ENCODE measurements at places on chromosomes 1 and 21. TPM values are rescaled to one million over a fixed set of nuclear protein-coding genes. Genes with fewer than 3 reads are reported as not detected.

The SYCP1 gene
- total RNA-seq: not detected

The NFIA gene
- 83.2 TPM for total RNA-seq

DNA sequence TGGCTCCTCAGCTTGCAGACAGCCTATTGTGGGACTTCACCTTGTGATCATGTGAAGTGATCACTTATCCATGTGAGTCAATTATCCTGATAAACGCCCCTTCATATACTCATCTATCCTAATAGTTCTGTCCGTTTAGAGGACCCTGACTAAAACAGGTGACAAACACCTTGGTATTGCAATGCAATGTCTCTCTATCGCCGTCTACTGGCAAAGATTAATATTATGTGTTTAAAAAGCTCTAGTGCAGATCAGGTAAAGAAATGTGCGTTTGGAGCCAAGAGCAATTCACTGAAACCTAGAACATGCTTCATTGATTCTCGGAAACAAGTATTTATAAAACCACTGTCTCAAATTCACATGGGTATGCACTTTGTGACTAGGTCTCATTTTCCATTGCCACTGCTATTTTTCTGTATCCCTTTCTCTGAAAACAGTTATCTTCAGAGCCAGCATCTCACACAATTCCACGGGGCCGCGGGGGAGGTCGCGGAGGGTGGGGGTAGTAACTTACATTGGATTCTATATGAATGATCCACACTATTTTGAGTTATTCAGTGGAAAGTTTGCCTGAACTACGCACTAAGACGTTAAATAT lies 554.6 kb upstream of the NCAM2 start:
- no peaks in the 10 kb centered on the region for H3K27me3 ChIP-seq
- no peaks in the 10 kb centered on the region for H3K4me1 ChIP-seq
- H3K36me3 ChIP-seq: no peaks in the 10 kb centered on the region
- no peak for DNase-seq
- no peak overlapping the region for H3K27ac ChIP-seq

The CFAP74 gene
- 2.8 TPM for total RNA-seq

DNA sequence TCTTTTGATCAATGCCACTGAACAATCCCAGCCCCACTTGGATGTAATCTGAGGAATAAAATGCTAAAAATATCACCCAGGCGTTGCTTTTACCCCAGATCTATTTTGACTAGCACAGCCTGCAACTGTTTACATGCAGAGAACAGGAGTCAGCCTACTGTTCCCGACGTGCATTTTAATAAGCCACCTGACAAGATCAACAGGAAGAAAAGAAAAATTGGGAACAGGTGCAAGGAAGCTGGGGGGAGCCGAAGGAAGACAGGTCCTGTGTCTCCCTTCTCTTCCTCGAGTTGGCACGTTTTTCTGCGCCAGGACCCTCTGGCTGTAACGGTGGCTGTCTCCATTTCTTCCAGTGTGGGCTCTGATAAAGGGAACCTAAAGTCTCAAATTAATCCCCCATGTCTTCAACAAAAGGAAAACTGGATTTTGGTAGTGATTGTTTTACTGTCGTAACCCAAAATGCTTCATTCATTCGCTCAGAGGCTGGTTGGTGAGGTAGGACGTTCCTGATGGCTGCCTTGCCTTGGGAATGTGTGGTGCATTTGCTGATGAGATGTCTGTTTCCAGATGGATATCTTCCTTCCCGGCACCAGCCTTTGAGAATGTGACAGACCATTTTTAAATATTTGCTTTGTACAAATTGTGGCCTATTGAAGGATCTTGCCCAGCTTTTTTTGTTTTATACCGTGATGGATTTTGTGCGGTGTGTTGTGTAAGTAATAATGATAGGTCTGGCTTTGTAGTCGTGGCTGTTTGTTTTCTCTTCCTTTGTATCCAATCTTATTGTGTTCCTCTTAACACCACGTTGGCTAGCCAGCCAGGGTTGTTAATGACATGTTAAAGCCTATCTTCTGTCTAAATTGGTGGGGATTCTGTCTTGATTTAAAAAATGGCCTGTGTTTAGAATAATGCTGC lies 117.5 kb downstream of the C1orf21 start:
- no peak overlapping the region for H3K27ac ChIP-seq
- H3K27me3 ChIP-seq: no peaks in the 10 kb centered on the region
- no peak for DNase-seq
- no peaks in the 10 kb centered on the region for H3K36me3 ChIP-seq
- peaks cover 36% of the 10 kb centered on the region for H3K4me1 ChIP-seq

- H3K27me3 ChIP-seq: no peaks in the 10 kb centered on the region
- H3K4me1 ChIP-seq: peaks cover 16% of the 10 kb centered on the region
- peak; percentile 67 for DNase-seq
- peak overlapping the region; percentile 37 for H3K4me3 ChIP-seq
- no peaks in the 10 kb centered on the region for H3K36me3 ChIP-seq
- no peak overlapping the region for H3K27ac ChIP-seq
Observed at GRCh38 chr1:233240829-233241682, 54.5 kb downstream of the PCNX2 start.

DNA sequence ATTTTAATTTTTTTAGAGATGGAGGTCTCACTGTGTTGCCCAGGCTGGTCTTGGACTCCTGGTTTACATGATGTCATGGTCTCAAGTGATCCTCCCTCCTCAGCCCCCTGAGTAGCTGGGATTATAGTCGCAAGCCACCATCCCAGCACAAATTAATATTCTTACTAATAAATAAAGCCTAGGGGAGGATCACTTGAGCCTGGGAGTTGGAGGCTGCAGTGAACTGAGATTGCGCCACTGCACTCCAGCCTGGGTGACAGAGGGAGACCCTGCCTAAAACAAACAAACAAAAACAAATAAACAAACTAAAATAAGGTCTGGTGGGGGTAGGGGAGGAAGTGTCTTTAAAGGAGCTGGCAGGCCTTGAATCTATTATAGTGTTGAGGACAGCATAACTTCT lies 8.7 kb upstream of the GADD45A start:
- no peaks in the 10 kb centered on the region for H3K36me3 ChIP-seq
- no peak overlapping the region for H3K4me3 ChIP-seq
- no peaks in the 10 kb centered on the region for H3K27me3 ChIP-seq
- H3K27ac ChIP-seq: no peak overlapping the region

- H3K36me3 ChIP-seq: no peaks in the 10 kb centered on the region
- DNase-seq: no peak
- H3K27me3 ChIP-seq: no peaks in the 10 kb centered on the region
- H3K27ac ChIP-seq: no peak overlapping the region
Observed at GRCh38 chr1:11057477-11057876, 2.3 kb downstream of the SRM start.

DNA sequence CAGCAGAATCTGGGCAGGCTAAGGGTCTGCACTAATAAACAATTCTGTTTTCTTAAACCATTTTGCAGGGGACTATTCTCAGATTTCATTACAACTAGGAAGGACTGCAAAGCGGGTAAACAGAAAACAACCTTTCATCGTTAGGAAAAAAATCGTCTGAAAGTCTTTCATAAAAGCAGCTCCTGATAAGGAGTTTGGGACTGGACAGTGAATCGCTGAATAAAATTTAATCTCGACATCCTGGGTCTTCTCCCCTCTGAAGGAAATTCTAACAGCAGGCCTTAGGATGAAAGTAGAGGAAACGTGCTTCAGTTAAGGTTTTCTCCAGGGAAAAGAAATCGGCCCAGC lies 471 bp upstream of the MTF2 start:
- H3K27ac ChIP-seq: peak overlapping the region; percentile 86
- H3K27me3 ChIP-seq: no peaks in the 10 kb centered on the region
- H3K4me1 ChIP-seq: peaks cover 31% of the 10 kb centered on the region
- H3K36me3 ChIP-seq: no peaks in the 10 kb centered on the region
- H3K4me3 ChIP-seq: peak overlapping the region; percentile 89

The SPRR3 gene
- total RNA-seq: not detected

The TMEM125 gene
- total RNA-seq: 0.21 TPM

GRCh38 chr1:65425006-65425405 lies 4.5 kb downstream of the LEPR start:
- no peaks in the 10 kb centered on the region for H3K36me3 ChIP-seq
- H3K27ac ChIP-seq: no peak overlapping the region
- peaks cover 48% of the 10 kb centered on the region for H3K4me1 ChIP-seq
- H3K27me3 ChIP-seq: no peaks in the 10 kb centered on the region
